ENCODE measurements at places on chromosomes 3 and 15.
A peak's percentile ranks its signal among the peaks of the same experiment; 100 is the strongest.

DNA sequence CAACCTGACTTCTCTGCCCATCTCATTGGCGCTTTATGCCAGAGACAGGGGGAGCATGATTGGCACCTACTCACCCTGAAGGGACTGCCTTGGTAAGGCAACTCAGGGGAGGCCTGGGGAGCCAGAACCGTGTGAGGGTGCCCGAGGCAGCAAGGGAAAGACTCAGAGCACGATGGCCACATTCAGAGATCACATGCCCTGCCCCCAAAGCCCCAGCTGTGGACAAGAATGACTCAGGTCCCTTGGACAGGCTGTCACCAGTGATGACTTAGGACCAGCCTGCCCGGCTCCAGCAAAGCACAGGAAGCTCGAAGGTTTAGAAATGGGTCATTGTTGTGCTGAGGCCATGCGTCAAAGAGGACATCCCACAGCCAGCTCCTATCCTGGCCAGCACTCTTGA, 49.1 kb upstream of the LIMD1 start:
- no peak for DNase-seq

GRCh38 chr3:133474817-133475216, 75.0 kb downstream of the BFSP2 start:
- no peak for DNase-seq

GRCh38 chr3:94972066-94972465, 909.2 kb downstream of the NSUN3 start:
- DNase-seq, result no peak

DNA sequence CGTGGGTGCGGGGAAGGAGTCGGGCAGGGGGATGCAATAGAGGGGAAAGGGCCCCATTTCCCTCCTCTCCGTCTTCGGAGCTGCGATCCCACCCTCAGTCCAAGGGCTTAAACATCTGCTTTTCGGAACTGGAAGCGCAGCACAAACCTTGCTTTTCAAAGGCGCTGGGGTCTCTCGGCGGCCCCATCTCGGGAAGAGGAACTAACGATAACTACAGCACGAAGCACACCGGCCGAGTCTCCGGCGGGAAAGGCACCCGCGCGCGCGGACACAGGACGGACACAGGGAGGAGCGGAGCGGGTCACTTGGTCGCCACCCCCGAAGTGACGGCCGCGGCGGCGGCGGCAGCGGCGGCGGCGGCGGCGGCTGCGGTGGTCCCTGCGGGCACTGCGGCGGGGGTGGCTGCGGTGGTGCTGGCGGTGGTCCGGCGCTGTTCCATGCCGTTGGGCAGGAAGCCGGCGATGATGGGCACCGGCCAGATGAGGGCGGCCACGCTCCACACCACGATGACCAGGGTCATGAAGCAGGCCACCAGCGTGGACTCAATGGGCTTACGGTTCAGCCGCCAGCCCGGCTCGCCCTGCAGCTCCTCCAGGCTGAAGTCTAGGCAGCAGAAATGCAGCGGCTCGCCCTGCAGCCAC, 1.1 kb downstream of the TMEM158 start:
- DNase-seq, result no peak

- DNase-seq, result no peak
Observed at GRCh38 chr3:179528772-179529171, 34.0 kb upstream of the ACTL6A start.

GRCh38 chr3:53817809-53818208, 28.4 kb downstream of the CHDH start:
- DNase-seq, result no peak

GRCh38 chr3:67215690-67216089, 217.6 kb downstream of the KBTBD8 start:
- no peak for DNase-seq

DNA sequence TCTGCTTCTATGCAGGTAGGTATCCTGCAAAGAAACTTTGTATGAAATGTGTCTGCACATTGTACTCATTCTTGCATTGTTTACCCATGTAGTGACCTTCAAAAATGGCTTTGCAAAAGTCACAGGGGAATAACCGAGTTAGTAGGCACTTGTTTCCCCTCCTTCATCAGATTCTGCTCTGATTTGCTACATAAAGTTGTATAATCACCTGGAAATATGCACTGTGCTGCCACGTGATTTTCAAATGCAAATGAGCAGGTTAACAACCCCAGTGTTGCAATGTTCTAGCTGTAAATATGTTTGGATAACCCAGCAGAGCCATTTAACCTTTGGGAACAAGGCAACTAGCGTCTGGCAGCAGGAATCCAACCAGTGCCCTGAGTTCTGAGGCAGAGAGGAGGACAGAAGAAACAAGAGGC, at the start of gene KNG1:
KNG1 (plus strand) TSS at position 321 of the 419 bp plus-strand sequence. CDS start 184 bp downstream, outside the sequence.
- no peak for DNase-seq

- DNase-seq, result no peak
Observed at GRCh38 chr15:29128671-29129070, 141.0 kb downstream of the NSMCE3 start.

DNA sequence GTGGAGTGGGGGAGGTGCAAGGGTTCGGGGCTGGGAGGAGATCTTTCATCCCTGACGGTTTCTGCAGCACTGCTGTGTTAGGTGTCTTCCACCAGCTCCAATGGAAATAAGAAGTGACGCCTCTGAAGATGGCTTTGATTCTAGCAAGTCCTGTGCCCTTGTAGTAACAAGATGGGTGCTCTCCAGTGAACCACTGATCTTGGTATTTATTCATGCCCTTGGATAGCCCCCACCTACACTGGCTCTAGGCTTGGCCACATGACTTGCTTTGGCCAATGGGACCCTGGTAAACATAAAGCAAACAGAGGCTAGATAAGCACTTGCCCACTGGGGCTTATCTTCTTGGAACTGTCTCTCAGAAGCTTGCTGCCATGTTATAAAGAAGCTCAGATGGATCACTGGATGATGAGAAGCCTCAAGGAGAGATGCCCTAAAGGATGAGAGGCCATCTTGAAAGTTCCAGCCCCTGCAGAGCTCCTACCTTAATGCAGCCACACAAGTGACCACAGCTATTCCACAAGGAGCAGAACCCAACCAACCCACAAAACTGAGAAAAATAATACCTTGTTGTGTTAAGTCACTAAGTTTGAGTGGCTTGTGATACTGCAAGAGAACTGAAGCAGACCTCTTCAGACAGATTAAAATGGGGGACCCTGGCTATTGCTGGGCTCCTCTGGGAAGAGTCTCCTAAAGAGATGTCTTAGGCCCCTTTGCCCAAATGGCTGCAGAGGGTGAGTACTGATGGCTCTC, 137.9 kb downstream of the PDCD6IP start:
- no peak for DNase-seq

DNA sequence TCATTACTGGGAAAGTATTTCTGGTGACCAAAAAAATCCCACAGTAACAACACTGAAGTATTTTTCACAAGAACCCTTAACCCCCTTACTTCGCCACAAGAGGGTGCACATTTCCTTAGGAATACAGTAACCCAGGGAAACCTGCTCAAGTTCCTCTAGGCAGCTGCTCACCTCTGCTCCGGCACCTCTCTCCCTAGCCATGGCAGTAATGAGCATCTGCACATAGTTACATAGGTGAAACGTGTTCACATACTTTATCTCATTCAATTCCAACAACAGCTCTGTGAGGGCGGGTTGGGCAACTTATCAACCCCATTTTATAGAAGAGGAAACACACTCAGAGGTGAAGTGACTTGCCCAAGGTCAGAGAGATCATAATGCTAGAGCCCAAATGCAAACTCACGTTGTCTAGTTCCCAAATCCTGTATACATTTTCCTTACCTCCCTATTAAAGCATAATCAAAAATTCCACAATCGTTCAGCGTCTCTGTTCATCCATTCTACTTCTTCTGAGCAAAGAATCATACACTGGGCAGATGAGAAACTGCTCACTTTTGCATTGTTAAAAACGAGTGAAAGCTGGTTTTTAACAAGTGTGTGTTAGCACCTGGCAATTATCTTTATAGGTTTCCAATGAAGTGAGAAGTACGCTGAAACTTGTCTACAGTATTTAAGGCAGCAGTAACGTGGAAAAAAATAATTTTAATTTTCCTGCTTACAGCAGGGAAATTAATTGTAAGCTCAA, 90.7 kb downstream of the IGF2BP2 start:
- peak; percentile 28 for DNase-seq
